ENCODE measurements at places on chromosomes 1 and 21.

- no peak for DNase-seq
Observed at GRCh38 chr1:44485229-44485933, 80.3 kb downstream of the RNF220 start.

GRCh38 chr1:86499987-86500593 is 31.4 kb downstream of the CLCA1 start:
- DNase-seq, result no peak

DNA sequence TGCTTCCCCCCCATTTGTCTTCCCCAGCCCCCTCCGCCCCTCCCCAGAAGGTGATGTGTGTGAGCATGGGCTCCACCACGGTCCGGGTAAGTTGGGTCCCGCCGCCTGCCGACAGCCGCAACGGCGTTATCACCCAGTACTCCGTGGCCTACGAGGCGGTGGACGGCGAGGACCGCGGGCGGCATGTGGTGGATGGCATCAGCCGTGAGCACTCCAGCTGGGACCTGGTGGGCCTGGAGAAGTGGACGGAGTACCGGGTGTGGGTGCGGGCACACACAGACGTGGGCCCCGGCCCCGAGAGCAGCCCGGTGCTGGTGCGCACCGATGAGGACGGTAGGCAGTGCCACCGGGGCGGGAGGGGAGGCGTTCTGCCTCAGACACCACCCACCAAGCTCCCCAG is 52.2 kb upstream of the KDM4A start:
- DNase-seq, result no peak

DNA sequence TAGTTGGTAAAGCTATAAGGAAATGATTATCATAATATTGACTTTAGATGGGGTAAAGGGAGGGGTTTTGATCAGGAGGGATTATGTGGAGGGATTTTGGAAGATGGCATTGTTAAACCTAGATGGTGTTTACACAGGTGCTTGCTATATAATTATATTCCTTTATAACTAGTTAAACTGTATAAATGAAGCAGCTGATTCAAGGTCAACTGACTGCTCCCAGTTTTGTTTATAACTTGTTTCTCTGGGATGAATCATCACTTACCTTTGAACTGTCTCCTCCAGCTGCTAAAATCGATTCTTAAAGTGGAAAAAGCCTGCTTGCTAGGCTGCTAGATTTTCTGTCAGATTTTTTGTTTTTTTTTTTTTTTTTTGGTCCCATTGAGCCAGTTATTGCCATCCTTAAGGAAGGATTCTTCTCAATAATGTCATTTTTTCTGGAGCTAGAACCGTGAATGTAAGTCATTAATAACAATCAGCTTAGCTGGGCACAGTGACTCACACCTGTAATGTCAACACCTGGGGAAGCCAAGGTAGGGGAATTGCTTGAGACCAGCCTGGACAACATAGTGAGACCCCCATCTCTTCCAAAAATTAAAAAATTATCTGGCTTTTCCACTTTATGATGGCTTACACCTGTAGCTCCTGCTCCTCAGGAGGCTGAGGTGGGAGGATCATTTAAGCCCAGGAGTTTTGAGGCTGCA is 153.2 kb downstream of the PIK3R3 start:
- DNase-seq, result no peak

GRCh38 chr1:15916916-15917315 is 59.0 kb downstream of the ZBTB17 start:
- no peak for DNase-seq

- DNase-seq, result no peak
Observed at GRCh38 chr21:32819694-32820093, 48.1 kb upstream of the PAXBP1 start.

DNA sequence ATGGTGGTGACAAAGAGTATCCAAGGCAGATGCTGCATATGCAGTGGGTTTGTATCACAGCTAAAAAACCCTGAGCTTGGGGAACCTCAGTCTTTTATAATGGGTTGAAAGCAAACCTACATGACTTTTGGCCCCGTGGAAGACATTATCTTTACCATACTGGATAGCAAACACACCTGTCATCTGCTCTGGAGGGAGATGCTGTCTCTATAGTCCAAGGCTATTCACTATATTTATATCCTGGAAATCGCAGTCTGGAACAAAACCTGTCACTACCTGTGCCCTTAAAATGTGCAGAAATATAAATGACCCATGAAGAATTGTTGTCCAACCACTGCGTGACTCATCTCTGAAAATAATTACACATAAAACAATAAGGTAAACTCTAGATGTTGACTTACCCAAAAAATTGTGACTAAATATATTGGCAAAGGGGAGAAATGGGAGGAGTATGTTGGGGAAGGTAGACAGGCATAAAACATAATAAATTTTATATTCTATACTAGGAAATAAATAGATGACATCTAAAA is 121.0 kb upstream of the CXADR start:
- DNase-seq, result no peak

All from foreskin melanocyte (primary cell).